Stimulated activated CD8-positive, alpha-beta memory T cell treated with anti-CD3 and anti-CD28 coated beads, Interleukin-7, amount 100 ng/mL, for 1 hour (primary cell): ENCODE measurements at places on chromosomes 2 and 18.

DNA sequence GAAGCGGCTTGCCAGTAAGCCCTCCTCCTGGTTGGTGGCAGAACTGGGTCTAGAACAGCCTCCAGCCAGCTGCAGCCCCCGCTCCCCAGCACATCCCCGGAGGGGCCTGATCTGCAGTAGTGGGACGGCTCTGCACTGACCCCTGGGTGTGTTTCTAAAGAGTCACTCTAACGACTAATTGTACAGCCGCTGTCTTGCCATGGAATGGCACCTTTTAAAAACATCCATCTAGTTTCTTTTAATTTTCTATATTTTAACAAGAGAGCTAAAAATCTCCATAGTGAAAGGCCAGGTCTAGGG lies 82.0 kb downstream of the MTCL1 start:
- DNase-seq, result no peak

GRCh38 chr2:235606004-235606715 lies 112.3 kb downstream of the AGAP1 start:
- DNase-seq, result no peak

DNA sequence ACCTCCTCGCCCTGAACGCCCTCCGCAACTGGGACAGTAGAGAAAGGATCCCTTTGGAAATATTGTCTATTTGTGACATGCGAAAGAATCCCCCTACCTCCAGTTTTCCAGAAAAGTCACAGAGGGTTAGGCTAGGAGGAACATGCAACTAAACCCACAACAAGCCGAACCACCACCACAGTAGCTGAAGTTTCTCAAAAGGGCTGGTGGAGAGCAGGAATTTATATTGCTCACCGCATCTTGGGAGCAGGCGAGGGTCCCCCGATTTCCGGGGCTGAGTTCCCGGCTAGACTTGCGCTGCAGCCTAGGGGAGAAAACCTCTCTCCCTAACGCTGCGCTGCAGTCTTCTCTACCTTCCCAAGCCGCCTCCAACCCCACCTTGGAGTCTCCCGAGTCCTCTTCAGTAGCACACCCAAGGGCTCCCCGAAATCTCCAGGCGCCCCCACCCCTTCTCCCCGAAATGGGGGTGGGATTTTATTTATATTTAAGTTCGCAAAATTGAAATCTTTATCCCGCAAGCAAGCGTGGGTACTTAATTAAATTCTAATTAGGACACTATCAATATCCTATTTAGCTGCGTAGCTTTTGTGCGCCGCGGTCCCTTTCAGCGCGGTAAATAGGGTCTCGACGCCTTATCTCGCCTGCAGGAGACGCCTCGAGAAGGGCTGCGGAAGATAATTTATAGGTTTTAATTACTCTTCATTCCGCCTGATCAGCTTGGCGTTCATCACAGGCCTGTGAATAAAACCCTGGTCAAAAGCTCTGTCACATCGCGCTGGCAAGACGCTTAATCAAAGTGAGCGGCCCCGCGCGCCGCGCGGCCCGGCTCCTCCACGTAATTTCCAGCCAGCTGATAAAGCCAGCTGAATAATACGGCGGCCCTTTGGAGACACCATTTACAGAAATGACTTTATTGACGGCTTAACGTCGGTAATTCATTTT lies 2.0 kb upstream of the EN1 start:
- no peak for DNase-seq

DNA sequence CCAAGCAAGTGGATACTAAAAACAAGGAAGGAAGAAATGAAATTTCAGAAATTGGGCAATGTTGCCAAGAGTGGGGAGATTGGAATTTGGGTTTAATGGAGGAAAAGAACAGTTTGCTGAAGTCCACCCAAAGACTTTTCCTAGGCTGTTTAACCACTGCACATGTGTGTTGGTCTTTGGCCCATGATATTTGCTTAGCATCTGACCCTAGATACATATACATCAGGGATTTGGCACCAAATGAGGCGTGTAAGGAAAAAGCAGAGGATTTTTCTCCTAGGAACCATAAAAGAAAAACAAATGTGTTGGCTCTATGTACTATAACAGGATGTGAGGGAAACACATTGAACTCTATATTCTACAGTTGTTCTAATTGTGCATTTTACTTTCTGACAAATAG lies 80.7 kb upstream of the CD28 start:
- no peak for DNase-seq

GRCh38 chr2:12001621-12002020 lies 255.2 kb downstream of the LPIN1 start:
- no peak for DNase-seq

- no peak for DNase-seq
These were observed 108.7 kb downstream of the EN1 start for GRCh38 chr2:118738524-118739308.

GRCh38 chr2:159916511-159916910 lies 118.5 kb upstream of the CD302 start:
- no peak for DNase-seq

DNA sequence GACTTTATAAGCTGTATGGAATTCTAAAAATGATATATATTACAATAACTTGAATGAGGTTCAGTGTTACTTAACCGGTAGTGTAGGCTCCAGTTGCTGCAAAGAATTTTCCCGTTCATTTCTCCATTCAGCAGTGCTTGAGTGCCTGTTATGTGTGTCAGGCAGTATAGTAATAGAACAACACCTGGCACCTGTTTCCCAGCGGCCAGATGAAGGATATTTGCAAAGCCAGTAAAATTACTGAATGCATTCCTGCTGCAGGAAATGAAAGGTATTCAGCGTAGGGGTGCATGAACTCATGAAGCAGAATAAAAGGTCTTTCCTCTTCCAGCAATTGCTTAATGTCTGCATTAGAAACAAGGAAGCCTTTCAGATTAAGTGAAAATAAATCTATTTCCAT lies 18.8 kb downstream of the YPEL5 start:
- DNase-seq, result no peak

DNA sequence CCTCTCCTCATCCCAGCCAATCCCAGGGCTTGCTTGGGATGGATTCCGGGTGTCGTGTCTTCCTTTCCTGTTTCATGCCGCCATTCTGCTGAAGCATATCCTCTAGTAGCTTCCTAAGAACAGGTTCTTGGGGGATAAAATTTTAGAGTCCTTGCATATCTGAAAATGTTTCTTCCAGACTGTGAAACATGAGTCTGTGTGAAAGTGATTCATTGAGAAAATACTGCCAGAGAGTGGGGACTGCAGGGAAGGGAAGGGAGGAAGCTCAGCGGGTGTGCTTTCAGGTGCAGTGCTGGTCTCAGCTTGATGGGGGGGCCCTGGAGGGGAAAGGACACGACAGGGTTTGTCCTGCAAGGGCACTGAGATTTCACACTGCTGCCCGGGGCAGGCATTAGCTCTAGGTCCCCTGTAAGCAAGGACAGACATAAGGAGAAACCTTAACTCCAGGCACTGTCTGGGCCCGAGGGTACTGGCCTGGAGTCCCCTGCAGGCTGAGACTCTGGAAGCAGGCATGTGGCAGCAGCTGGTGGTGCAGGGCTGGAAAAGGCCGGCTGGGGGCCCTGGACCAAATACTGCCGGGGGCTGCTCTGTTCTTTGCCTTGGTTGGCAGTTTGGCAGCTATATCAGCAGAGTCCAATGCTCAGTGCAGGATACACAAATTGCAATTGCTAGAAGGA lies 97.6 kb upstream of the HS6ST1 start:
- DNase-seq, result no peak

DNA sequence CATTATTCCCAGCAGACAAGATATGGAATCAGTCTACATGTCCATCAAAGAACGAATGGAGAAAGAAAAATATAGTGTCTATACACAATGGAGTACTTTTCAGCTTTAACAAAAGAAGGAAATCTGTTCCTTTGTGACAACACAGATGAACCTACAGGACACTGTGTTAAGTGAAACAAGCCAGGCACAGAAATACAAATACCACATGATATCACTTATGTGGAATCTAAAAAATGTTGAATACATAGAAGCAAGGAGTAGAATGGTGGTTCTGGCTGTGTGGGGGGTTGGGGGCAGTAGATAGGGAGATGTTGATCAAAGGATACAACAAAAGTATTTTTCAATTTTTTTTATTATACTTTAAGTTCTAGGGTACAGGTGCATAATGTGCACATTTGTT lies 347.7 kb upstream of the MAP2 start:
- no peak for DNase-seq

DNA sequence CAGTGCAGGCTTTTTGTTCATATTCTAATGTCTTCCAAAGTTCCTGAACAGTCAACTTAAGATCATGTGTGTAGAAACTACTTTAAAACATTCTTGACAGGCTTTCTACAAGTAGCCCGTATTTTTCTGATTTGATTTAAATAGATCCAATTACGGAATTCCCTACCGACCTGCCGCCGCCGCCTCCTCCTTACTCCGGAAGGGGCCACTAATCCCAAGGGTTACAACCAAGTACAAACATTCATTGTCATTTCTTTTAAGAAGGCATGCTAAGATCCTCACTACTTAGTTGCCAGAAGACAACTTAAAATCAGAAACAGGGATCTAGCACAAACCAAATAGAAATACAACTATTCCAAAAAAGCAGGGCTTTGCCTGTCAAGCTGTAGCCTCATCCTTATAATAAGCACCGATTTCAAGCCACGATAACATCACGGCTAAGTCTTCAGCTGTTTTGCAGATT lies 784 bp downstream of the WDR33 start:
- no peak for DNase-seq

- no peak for DNase-seq
These were observed 53.4 kb downstream of the ADI1 start for GRCh38 chr2:3465844-3466481.

- DNase-seq, result no peak
These were observed 5.3 kb downstream of the ADCY3 start for GRCh38 chr2:24914713-24915112.

DNA sequence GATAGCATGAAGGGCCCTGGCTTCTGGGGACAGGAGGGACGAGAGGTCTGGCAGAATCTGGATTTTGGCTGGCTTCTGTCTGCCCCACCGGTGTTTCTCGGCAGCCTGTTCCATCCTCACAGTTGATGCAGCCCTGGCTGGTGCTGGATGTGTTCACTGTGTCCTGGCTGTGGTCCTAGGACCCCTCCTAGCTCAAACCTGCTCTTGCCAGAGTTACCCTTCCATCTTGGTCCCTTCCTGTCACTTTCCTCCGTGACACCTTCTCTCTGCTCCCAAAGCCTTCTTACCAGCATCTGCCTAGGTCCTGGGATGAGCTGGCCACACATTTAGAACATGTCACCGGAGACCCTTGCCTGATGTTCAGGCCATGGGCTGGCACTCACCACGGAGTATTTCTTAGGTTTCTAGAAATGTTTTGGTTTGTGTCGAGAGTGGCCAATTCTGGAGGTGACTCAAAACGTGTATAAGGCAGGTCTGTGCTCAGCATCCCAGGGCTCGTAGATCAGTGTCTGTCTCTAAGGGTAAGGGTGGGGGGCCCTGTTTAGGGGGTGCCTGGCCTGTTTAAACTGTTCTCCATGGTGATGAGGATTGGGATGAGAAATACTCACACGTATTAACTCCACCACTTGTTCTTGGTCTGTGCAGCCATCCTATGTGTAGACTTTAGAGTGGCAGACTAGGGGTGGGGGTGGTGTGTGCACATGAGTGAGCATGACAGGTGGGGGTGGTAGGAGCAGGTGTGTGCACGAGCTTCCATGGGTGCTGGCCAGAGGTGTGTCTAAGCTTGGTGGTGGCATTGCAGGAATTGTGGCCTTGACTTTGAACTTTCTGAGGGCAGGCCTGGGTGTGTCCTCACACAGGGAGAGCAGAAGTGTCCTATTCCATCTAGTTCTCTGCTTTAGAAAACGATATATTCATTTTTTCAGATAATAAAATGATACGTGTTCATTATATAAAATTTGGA lies 162.7 kb downstream of the DYSF start:
- DNase-seq, result no peak

DNA sequence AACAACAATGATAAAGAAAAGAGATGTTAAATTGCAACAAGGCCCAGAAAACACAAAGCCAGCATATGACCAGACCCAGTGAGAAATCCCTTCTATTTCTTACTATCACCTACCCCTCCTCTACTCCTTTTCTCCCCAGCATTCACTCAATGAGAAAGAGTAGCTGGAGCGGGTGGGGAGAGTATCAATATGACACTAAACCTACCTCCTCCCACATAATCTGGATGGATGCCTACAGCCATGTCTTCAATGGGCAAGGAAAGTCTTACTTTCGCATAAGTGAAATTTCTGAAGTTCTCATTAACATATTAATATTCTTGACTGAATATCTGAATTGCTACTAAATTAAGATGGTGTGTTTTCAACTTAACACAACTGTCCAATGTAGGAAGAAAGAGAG lies 78.2 kb downstream of the AFF3 start:
- DNase-seq, result no peak

GRCh38 chr2:126909366-126909765 lies 10.7 kb downstream of the TEX51 start:
- no peak for DNase-seq

DNA sequence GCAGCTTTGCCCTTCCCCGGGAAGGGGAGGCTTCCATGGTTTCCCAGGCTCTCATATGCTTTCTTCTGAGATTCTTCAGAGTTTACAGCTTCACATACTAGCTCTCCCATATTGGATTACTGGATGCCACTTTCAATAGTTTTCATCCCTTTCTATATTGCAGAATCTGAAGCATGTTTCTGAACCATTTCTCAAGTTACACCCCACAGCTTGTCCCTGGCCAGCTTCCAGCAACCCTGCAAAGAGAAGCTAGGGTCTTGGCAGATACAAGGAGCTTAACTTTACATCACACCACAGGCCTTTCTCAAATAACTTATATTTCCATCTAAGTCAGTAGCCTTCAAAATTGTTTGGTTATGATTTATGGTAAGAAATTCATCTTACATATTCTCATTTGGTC lies 39.6 kb downstream of the LHCGR start:
- no peak for DNase-seq

DNA sequence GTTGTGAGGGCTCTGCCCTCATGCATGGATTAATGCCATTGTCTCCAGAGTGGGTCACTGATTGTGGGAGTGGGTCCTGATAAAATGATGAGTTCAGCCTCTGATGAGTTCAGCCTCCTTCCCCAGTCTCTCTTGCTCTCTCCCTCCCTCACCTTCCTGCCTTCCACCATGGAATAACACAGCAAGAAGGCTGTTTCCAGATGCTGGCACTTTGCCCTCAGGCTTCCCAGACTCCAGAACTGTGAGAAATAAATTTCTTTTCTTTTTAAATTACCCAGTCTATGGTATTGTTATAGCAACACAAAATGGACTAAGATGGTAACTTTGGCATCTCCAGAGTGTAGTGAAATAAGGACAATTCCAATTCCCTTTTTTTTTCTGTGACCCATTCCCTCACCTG lies 47.1 kb upstream of the MAP4K3 start:
- DNase-seq, result no peak

DNA sequence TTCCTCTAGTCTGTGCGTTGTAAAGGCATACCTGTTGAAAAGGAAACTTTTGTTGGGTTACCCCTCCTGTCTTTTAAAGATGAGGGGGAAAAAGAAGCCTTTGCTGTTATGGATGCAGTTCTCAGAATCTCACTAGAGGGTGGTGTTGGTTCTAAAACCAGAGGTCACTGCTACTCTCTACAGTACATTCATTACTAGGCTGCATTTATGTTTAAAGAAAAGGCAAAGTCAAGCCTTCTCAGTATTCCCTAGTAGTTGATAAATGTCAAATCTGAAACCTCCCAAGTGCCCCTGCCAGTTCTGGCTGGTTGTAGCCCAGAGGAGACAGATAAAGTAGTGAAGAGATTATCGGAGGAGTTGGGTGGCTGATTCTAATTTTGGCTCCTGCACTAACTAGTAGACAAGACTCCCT lies 1.4 kb upstream of the PLCL1 start:
- DNase-seq, result no peak

GRCh38 chr2:112540906-112541305 lies 1.4 kb upstream of the POLR1B start:
- DNase-seq, result no peak
